Neuronal stem cell (in vitro differentiated cells): ENCODE measurements at places on chromosomes 5 and 9.

- no peak overlapping the region for H3K4me3 ChIP-seq
- no peak for DNase-seq
- H3K36me3 ChIP-seq: no peaks in the 10 kb centered on the region
Observed at GRCh38 chr5:36836831-36837230, 39.7 kb upstream of the NIPBL start.

DNA sequence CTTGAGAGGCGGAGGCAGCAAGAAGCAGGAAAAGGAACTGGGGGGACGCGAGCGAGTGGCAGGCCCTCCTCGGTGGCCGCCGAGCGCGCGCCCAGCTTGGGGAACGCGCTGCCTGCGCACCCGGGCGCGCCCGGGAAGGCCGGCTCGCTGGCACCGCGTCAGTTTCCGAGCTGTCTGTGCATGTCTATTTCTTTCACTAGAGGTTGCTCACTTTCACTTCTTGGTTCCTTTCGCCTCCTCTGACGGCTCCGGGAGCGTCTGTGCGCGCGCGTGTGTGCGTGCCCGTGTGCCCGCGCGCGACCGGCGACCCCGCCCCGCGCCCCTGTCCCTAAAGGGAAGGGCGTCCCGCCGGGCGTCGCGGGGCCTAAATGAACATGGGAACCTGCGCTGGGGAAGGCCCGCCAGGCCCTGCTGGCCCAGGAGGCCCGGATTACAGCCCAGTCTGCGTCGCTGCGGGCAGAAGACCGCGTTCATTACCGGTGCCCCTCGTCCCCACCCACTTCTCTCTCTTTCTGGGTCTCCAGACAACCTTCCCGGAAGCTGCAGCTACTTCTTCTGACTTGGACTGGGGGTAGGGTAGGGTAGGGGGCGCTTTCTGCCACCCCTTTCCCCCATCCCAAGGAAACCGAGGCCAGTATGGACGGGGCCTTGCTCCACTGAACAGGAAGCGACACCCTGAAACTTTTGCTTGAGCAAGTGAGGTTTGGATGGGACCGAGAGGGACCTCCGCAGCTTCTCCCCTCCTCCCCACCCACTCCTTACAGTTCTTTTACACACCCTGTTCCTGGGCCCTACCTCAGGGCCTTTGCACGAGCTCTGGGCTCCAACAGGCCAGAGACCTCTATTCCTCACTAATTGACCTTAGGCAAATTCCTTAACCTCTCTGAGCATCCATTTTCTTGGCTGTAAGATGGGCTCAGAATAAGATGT is 205.8 kb upstream of the IER5L start:
- DNase-seq: peak; percentile 38
- peaks cover 10% of the 10 kb centered on the region for H3K27me3 ChIP-seq
- H3K4me1 ChIP-seq: peaks cover 4% of the 10 kb centered on the region
- H3K4me3 ChIP-seq: no peak overlapping the region
- H3K36me3 ChIP-seq: no peaks in the 10 kb centered on the region
- no peak overlapping the region for H3K27ac ChIP-seq

DNA sequence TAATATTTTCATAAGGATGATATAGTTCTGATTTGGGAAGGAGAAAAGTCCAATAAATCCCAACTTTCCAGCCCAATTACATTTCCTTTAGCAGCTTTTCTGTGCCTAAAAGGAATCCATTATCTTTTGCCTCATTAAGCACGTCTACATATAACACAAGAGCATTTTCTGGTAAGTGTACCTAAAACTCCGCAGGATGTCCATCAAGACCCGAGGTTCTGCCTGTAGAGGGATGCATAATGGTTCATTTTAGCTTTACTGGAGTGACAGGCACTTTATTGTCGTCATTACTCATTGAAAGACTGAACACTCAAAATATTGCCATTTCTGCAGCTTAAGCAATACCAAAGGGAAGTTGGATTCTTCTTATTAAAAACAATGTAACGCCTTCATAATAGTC is 669.0 kb downstream of the PRELID2 start:
- no peak for DNase-seq
- H3K27me3 ChIP-seq: no peaks in the 10 kb centered on the region
- H3K36me3 ChIP-seq: no peaks in the 10 kb centered on the region
- no peak overlapping the region for H3K4me3 ChIP-seq

GRCh38 chr9:17776735-17777134 is 197.9 kb downstream of the SH3GL2 start:
- no peaks in the 10 kb centered on the region for H3K4me1 ChIP-seq
- H3K27ac ChIP-seq: no peak overlapping the region
- no peaks in the 10 kb centered on the region for H3K27me3 ChIP-seq
- H3K36me3 ChIP-seq: no peaks in the 10 kb centered on the region
- H3K4me3 ChIP-seq: no peak overlapping the region
- no peak for DNase-seq

GRCh38 chr9:137607141-137607857 is 1.8 kb downstream of the ARRDC1 start:
- H3K4me1 ChIP-seq: peaks cover 16% of the 10 kb centered on the region
- H3K27ac ChIP-seq: no peak overlapping the region
- H3K36me3 ChIP-seq: no peaks in the 10 kb centered on the region
- H3K4me3 ChIP-seq: no peak overlapping the region
- H3K27me3 ChIP-seq: no peaks in the 10 kb centered on the region
- no peak for DNase-seq
